ENCODE measurements at places on chromosomes 4 and X.

- no peak for DNase-seq
Observed at GRCh38 chr4:76001700-76002099, 5.6 kb downstream of the CXCL9 start.

DNA sequence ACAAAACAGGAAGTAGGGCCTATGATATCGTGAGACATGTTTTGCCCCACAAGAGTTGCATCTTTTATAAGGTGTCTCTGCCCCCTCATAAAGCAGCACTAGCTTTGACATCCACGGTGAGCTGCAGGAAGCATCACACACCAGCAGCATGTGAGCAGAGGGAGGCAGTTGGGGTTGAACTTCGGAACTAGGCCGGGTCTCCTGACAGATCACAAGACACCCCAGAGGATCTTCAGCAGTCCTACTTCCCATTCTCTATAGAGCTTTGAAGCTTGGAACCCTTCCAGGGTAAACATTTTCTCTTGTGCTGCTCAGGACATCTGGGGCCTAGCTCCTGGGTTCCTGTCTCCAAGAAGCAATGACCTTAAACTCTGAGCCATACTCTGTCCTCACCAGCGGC lies 27.5 kb downstream of the YY2 start:
- no peak for DNase-seq

DNA sequence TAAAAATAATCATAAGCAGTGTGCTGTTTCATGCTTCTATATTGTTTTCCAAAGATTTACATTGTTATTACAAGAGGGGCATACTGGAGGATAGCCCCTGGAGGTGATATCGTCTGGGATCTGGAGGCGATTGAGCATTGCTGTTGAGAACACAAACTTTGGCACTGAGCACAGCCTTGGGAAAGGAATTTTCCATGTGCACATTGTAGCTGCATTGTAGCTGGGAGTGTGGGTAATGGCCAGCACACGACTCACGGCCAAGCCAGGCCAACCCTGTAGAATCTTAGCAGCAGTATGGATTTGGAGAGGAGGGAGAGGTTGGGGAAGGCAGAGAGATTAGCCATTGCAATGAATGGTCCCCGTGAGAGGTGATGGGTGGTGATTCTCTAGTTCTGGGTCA lies 121.9 kb downstream of the SMIM20 start:
- DNase-seq, result no peak

DNA sequence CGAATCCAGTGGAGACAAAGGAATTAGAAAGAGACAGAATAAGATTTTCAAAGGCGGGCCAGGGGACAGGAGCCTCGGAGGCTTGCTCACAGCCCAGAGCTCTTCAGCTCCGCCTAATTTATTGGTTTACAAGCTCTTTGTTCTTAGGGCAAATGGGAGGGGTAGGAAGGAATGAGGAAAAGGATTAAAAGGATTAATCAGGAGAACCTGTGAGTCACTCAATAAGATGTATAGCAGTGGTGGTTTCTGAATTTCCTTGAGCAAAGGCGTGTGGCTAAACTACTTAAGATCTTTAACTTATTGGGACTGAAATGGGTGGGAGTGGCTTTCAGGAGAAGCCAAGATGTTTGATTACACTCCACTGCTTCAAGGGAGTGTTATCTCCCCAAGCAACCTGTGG lies 456.0 kb upstream of the SPANXN1 start:
- no peak for DNase-seq

DNA sequence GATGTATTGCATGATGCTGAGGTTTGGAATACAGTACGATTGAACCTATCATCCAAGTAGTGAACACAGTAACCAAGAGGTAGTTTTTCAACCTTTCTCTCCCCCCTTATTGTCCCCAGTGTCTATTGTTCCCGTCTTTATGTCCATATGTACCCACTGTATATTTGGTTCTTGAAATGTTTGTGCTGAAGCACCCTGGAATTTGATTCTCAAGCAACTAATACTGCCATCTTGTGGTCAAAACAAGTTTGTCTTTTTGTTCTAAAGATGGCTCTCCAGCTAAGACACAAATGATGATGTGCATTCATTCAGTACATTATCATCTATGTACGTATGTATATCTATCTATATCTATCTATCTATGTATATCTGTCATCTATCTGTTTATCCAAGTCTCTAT lies 33.5 kb upstream of the DCX start:
- DNase-seq, result peak; percentile 21

- no peak for DNase-seq
Observed at GRCh38 chr4:110087070-110087708, 111.2 kb downstream of the ELOVL6 start.

DNA sequence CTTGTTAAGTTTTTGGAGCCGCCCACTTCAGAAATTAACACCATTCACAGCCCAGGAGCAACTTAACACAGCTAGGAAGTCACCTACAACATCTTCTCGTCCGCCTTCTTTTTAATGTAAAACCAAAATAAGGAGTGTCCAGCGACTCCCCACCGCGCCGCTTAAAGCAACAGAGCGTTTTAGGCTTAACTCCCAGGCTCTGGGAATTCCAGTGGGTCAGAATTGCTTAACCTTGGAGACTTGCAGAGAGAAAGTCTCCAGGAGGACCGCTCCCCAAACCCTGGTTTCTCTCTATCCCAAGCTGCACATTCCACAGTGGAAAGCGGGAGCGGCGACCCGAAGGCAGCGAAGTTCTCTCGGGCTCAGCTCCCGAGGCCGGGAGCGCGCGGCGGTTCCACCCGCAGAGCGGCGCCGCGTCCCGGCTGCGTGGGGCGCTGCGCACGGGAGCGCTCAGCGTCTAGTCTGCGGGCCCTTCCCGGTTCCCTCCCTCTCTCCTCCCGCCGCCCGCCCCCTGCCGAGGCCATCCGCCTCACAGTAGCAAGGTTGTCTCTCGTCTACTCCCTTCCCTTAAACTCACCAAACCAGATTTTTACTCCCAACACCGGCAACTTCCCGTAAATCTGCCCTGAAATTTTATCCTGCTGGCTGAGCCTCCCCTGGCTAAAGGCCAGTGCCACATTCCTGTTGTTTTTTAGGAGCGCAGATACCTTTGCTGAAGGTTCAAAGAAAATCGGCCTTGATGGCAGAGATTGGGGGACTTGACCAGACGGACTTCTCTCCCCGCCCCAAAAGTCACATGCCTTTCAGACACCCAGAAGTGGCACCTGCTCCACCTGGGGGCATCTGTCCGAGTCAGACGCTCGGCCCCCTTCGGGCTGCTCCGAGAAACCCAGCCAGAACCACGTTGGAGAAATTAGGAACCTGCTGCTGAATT lies at the start of gene RBM47:
RBM47 (minus strand) TSS at position 464 of the 934 bp plus-strand sequence. CDS start 190,971 bp downstream, outside the sequence.
- peak; percentile 73 for DNase-seq

DNA sequence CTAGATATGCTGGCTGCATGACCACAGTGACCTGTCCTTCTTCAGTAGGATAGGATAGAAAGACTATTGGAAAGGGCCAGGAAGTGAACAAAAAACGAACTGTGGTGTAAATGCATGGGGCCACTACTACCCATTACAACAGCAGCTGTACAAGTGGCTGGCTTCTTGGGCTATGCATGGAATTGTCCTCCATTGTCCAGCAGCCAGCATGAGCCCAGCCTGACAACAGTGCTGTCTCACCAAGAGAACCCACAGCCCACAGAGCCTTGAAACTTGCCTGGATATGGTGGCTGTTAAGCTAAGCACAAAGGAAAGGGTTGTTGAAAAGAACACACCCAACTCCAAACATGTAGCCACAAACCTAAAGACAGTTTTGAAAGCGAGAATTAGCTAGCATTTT lies 330.2 kb upstream of the F9 start:
- DNase-seq, result no peak

- DNase-seq, result no peak
Observed at GRCh38 chrX:153821066-153821465, 9.3 kb downstream of the PDZD4 start.

GRCh38 chr4:163534056-163534455 lies 39.6 kb downstream of the TMA16 start:
- DNase-seq, result no peak

DNA sequence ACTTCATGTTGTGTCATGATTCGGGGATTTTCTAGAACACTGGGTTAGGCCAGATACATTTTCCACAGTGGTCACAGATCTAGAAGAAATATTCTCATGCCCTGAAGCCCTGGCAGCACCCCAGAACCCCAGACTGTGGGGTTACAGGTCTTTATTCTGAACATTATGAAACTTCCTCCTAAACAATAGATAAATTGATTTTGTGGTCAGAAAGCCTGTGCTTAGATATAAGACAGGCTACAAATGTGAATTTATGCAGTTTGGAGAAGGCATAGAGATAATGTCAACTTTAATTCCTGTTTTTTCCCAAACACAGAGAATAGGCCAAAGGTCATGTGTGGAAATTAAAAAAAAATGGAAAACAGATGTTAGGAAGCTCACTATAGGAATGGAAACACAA lies 492.9 kb downstream of the SPRY1 start:
- no peak for DNase-seq

- peak; percentile 76 for DNase-seq
Observed at GRCh38 chr4:108172753-108173598, 4.2 kb upstream of the LEF1 start.

- no peak for DNase-seq
Observed at GRCh38 chr4:170087163-170087700, 2.5 kb downstream of the AADAT start.

DNA sequence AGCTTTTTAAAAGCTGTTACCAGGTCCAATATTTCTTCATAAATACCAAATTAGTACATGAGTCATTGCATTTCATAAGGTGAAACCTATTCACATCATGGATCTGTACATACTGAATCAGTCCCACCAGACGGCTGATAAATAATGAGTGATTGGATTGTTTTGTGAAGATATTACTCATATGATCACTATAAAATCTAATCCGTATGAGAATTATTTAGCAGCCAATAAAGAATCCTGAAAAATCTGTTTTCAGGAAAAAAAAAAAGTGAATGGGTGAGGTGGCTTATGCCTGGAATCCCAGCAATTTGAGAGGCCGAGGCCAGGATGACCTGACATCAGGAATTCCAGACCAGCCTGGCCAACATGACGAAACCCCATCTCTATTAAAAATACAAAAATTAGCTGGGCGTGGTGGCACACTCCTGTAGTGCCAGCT lies 438.1 kb downstream of the INPP4B start:
- no peak for DNase-seq

DNA sequence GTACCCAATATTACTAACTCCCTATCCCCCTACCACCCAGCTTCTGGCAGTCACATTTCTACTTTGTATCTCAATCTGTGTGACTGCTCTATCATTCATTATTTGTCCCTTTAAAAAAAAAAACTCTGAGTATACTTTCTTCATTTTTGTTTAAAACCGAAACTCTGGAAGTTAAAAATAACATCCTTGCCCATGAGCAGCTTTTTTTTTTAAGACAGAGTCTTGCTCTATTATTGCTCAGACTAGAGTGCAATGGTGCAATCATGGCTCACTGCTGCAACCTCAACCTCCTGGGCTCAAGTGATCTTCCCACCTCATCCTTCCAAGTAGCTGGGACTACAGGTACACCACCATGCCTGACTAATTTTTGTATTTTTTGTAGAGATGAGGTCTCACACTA lies 15.8 kb downstream of the UBE2K start:
- no peak for DNase-seq

DNA sequence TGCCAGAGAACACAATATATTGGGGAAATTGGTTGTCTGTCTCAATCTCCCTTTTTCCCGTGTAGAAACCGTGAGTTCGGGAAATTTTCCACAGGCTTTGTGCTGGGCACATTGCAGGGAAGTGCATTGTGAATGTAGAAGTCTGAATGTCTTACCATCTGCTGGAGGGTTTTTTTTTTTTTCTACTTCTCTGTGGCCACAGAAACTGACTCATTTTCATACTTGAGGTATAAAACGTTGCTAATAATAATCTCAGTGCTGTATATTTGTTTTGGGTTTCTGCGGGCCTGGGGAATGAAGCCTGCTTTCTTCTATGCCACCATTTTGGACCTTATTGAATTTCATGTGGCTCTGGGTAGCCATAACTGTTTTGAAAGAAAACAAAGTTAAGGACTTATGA lies 1001.2 kb downstream of the STIM2 start:
- no peak for DNase-seq

DNA sequence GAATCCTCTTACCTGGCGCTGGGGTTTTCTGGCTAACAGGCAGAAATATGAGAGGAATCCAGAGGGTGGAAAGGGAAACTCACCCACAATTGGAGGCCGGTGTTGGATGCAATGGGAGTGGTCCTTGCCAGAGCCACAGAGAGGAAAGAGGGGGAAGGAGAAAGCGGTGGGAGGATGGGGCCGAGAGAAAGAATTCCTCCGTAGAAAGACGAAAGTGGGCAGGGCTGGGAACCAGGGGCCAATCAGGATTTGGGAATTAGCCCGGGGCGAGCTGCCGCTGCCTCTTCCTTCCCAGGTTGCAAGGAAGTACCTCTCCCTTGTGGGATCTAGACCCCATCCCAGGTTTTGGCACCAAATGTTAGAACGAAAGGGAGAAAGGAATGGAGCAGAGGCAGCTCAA lies 83.1 kb upstream of the SPIN4 start:
- no peak for DNase-seq

- DNase-seq, result no peak
Observed at GRCh38 chr4:21819086-21819485, 129.5 kb downstream of the KCNIP4 start.

DNA sequence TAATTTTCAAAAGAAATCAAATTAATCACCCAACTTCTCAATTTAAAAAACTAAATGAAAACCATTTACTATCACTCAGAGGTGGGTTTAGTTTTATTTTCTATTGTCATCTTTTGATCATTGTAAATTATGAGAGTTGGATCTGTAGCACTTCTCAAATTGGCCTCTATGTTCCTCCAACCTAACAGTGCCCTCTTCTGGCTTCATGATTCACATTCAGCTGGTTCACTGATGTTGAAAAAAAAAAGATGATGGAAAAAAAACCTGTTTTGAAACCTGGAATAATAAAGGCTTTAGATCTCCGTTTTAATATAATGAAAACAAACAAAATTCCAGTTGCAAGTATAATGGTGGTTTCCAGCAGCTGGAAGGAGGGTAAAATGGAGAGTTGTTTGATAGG lies 2.4 kb upstream of the NBDY start:
- DNase-seq, result no peak

GRCh38 chrX:119459181-119459580 lies 9.1 kb upstream of the SLC25A5 start:
- no peak for DNase-seq

DNA sequence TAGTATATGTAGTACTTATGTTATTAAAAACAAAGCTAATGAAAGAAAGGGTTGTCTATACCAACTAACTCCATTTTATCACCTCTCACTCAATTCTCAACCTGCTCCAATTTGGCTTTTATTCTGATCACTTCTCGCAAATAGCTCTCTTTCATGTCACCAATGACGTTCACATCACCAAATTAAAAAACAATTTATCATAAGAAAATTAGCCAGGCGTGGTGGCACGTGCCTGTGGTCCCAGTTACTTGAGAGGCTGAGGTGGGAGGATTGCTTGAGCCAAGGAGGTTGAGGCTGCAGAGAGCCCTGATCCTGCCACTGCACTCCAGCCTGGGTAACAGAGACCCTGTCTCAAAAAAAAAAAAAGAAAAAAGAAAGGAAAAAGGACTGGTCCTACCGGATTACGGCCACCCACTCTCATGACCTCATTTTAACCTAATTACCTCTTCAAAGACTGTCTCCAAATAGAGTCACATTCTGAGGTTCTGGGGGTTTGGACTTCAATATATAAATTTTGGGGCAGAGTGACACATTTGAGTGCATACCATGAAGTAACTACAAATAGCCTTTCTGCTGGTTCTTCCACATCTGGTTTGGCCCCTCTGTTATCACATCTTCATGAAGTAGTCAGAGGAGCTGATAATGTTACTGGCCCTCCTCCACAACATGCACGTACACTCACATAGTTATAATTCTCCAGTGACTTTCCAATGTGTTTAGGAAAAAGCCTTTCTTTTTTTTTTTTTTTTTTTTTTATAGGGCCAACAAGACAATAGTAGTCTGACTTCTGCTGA lies 15.8 kb upstream of the RBMX start:
- no peak for DNase-seq

- no peak for DNase-seq
Observed at GRCh38 chrX:100647739-100648138, 3.7 kb downstream of the SRPX2 start.
